Naive thymus-derived CD4-positive, alpha-beta T cell (primary cell): ENCODE measurements at places on chromosomes 13 and 19.

GRCh38 chr19:38375098-38375493 is 725 bp downstream of the PSMD8 start:
- no peak for DNase-seq

- no peak for DNase-seq
Measured at GRCh38 chr19:4232614-4233281, 3.4 kb downstream of the EBI3 start.

- DNase-seq = no peak
Measured at GRCh38 chr19:33662391-33663092, 40.8 kb downstream of the CHST8 start.

DNA sequence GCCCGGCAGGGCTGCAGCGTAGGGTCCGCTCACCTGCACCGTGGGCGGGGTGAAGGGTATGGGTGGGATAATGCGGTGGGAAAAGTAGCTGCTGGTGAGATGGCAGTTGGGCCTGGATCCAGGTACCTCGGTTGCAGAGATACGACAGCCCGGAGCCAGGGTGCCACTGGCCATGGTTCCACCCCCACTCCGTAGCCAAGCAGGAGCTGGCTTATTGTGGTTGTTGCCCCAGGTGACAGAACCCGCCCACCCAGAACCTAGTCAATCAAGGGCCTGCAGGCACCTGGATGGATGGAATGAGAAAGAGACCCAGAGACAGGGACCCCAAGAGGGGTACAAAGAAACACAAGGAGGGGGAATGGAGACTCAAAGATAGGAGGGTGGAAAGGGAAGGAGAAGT is 3.5 kb upstream of the LHB start:
- DNase-seq = no peak

DNA sequence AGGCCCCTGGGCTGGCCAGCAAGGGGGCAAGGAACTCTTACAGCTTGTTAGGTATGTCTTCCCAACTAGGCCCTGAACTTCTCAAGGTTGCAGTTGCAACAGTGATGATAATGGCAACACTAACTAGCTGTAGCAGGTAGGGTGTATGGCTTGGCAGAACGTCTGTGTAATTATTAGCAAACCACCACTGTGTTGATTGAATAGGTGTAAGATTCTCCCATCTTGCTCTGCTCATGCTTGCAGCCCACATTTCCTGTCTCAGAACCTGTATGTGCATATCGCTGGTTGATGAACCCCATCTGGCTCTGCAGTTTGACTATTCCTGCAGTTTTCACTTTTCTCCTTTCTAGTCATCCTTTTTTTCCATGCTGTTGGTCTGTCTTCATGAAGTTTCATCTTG is 178.8 kb downstream of the KATNAL1 start:
- no peak for DNase-seq

- DNase-seq = no peak
Measured at GRCh38 chr19:48798937-48799336, 11.9 kb downstream of the BCAT2 start.

- DNase-seq = no peak
Measured at GRCh38 chr13:58087566-58087965, 456.0 kb downstream of the PCDH17 start.

- no peak for DNase-seq
Measured at GRCh38 chr13:113856716-113857065, 7.2 kb downstream of the GAS6 start.
